ENCODE measurements at places on chromosomes 12 and 14.

DNA sequence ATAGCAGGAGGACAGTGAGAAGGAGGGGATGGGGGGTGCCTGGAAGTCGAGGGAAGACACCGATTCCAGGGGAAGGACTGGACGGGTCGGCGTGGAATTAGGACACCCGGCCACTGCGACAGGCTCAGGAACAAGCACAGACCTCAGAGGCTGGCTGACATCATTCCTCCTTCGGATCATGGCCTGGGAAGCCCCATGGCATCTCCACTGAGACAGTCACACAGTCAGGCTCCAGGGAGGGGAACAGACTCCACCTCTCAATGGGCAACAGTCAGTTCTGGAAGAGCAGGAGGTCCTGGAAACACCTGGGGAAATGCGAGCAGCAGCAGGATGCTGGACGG is 67.9 kb upstream of the FBRSL1 start:
- DNase-seq = no peak

DNA sequence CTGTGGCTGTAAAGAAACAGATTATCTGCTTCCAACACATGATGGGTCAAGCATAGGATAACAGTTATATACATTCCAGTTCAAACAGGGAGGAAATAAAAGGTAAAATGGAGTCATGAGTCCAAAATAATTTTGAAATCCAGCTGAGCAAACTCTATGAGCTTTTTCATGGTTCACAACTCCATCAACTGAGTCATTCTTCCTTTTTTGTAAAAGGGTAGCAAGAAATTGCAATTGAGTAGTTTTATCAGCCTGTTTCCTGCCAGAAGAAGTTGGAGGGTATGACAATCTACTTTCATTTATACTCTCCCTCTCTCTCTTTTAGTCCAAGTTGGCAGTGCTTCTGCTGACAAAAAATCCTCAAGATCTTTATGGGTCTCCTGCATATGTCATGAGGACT is 95.6 kb downstream of the CPNE8 start:
- DNase-seq = no peak

- DNase-seq = no peak
Measured at GRCh38 chr12:124426594-124427555, 132.0 kb downstream of the RFLNA start.

DNA sequence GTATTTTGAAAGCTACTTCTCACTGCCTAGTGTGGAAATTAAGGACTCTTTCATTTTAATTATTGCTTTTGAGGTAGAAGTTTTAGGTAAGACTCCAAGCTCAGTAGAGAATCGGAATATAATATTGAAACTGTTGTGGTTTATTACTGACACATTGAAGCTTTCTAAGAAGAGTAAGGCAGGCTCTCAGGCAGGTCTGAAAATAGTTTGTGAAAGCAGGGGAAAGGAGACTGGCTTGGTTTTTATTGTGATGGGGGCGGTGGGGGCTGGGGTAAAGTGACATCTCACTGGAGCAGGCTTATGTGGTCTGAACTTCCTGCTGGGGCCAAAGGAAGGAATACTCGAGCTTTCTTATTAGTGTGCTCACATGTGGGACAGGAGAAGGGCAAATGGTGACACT is 79.5 kb downstream of the OTOGL start:
- no peak for DNase-seq

- DNase-seq = peak; percentile 54
Measured at GRCh38 chr14:24483604-24484252, 24.3 kb downstream of the CMA1 start.

DNA sequence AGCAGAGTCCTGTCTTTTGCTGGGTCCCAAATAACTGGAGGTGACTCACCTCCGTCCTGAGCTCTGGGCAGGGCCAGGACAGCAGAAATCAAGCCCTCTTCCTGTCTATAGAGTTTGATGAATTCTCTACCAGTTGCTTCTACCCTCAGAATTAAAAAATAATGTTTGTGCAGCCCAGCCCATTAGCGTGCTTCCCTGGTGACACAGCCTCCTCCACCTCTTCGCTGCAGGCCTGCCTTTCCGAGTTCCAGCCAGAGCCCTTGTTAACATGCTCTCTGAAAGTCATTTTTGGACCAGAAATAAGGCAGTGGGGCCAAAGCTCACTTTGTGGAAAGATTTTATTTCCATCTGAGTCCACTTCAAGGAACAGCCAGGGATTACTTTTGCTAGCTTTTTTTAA is 94.0 kb downstream of the TBX5 start:
- DNase-seq = no peak

- DNase-seq = peak; percentile 55
Measured at GRCh38 chr14:54627219-54627539, 60.3 kb downstream of the SAMD4A start.

DNA sequence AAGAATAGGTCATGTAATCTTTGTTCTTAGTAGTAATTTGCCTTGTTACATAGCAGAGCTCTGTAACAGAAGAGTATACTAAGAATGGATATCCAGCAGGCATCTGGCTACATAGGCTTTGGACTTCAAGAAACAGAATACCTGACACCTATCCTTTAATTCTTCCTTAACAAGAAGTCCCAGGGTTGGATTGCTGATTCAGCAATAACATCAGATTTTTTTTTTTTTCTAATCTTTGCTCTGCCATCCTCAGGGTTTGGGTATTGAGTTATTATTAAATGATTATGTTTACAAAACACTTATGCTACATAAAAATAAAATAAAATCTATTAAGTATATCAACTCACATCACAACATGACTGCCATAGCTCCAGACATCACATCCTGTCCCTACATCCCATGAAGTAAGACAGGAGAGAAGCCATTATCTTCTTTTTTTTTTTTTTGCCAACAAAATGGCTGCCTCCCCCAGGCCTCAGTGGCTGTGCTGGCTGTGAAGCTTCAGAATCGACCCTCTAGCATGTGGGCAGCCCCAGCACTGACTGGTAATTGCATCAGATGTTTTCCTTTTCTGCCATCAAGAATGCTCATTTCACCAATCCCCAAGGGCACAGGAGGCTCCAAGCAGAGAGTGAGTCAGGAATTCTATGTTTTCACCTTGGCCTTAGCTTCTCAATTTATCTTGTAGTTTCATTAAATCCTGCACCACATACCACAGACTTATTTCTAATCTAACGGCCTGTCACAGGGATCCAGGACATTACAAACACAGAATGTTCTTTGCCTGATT is 186.2 kb downstream of the DICER1 start:
- DNase-seq = no peak

DNA sequence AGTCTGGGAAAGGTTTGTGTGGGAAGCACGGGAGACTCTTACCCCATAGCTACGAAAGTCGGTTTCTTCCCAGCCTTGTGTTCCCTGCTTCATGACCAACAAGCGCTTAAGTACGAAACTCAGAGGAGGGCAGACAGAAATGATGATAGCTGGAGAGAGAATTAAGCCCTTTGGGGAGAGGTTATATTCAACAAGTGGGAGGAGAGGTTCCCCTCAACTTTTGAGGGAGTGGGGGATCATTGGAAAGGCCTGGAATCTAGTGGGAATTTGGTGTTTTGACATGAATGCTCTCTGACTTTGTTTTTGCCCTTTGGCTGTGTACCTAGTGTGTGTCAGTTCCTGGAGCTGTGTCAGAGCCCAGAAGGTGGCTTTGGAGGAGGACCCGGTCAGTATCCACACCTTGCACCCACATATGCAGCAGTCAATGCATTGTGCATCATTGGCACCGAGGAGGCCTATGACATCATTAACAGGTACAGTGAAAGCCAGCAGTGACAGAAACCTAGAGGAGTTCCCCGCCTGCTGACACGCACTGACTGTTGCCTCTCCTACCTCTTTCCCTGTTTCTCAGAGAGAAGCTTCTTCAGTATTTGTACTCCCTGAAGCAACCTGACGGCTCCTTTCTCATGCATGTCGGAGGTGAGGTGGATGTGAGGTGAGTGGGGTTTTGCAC is 40.6 kb downstream of the FNTB start:
- no peak for DNase-seq

DNA sequence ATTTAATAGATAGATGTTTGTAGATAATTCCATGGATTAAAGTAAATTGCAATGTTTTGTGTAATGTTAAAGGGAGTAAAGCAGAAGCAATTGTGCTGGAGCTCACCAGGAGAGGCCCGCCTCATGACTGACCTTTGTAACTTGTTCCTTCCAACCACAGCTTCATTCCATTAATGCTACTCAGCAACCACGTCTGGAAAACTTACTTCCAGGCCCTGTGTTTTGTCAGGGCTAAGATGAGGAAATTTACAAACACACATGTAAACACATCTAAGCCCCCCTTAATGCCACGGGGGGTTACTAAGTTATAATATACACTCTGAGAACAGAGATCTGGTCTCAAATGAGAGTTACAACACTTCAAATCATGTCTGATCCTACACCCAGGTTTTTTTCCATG is 12.4 kb downstream of the LUM start:
- DNase-seq = peak; percentile 99

DNA sequence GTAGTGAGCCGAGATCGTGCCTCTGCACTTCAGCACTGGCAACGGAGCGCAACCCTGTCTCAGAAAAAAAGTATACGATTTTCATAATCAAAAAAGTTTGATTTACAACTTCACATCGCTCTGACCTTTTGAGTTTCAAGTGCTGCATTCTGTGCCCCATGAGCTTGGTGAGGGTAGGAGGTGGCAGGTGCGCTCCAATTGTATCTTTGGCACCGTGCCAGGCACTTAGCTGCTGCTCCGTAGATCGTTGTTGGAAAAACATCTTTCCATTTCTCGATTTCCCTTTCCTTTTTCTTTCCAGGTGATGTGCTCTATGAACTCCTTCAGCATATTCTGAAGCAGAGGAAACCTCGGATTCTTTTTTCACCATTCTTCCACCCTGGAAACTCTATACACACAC is 203.7 kb downstream of the ETV6 start:
- no peak for DNase-seq

Measured in amniotic epithelial cell (primary cell).